ENCODE measurements at places on chromosomes 5 and 9.
A peak's percentile ranks its signal among the peaks of the same experiment; 100 is the strongest.

DNA sequence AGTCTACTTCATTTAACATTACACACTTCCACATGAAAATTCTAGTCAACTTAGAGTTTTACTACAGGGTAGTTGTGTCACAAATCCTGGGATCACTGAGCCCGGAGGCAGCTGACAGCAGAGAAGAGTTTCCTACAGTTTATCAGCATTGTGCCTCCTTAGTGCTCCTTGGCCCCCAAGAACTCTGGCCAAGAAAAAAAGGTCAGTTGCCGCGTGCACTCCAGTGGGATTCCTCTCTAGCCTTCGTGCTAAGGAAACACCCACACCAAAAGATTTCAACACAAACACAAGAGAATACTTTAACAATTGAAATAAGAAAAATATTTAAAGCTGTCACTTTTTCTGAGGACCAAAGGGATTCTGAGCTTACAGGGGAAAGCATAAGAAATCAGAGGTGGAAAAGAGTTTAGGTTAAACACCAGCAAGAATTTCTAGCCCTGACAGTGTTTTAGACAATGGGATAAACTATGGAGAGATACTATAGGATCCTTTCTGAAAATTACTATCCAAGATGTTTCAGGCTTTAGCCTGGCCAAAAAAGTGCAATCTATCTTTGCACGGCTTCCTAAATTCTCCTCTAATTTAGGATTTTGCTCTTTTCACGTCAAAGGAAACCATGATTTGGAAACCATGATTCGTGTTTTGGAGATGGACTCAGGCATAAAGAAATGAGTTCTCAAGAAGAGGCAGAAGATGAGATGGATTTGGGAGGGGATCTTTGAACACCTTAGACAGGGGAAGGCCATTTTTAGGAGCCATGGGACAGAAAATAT lies 606.8 kb downstream of the RAB3C start:
- H3K36me3 ChIP-seq: no peaks in the 10 kb centered on the region
- H3K4me1 ChIP-seq: peaks cover 7% of the 10 kb centered on the region
- H3K4me3 ChIP-seq: no peak overlapping the region

GRCh38 chr5:9954869-9955268 lies 294.8 kb downstream of the ATPSCKMT start:
- DNase-seq: no peak
- no peaks in the 10 kb centered on the region for H3K27me3 ChIP-seq
- H3K4me1 ChIP-seq: no peaks in the 10 kb centered on the region
- H3K27ac ChIP-seq: no peak overlapping the region

- no peaks in the 10 kb centered on the region for H3K27me3 ChIP-seq
- H3K27ac ChIP-seq: no peak overlapping the region
- H3K4me1 ChIP-seq: no peaks in the 10 kb centered on the region
- H3K4me3 ChIP-seq: no peak overlapping the region
- no peak for DNase-seq
These were observed 6.0 kb downstream of the CEL start for GRCh38 chr9:133067813-133068212.

DNA sequence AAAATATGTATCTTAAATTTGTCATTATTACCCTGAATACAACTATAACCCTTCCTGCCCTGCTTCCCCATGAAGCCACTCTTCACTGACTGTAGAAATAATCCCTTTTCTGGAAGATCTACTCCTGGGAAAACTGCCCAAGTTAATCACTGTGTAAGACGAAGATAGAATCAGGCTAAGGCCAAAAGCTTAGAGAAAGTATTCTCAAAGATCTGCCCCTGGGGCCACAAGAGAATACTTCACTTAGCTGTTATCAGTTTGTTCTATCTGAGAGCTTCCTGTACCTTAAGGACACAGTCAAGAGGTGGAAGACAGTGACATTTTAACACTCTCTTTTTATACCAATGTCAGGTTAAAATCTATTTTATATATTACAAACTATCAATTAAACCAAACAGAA lies 33.8 kb downstream of the RNF145 start:
- peaks cover 49% of the 10 kb centered on the region for H3K36me3 ChIP-seq
- H3K27me3 ChIP-seq: no peaks in the 10 kb centered on the region
- H3K27ac ChIP-seq: no peak overlapping the region

GRCh38 chr5:92418341-92418740 lies 1035.2 kb upstream of the ARRDC3 start:
- H3K27me3 ChIP-seq: no peaks in the 10 kb centered on the region
- H3K4me3 ChIP-seq: no peak overlapping the region
- DNase-seq: no peak
- H3K27ac ChIP-seq: no peak overlapping the region
- no peaks in the 10 kb centered on the region for H3K36me3 ChIP-seq

DNA sequence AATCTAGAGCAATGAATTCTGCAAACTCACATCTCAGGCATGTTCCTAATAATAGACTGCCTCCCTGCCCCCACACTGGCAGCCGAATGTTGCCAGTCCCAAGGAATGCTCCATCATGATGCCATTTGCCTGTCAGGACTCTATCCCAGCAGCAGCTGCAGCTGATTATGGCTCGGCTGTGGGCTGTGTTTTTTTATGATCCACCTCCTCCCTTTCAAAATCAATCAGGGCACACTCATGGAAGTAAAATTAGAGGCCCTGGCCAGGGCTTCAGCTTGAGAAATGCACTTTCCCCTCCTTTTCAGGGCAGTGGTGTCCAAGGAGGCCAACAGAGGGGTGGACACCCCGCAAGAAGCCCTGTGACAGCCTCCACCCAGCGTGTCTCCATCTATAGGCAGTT lies 176.7 kb upstream of the S1PR3 start:
- H3K4me1 ChIP-seq: no peaks in the 10 kb centered on the region
- no peak overlapping the region for H3K4me3 ChIP-seq
- no peaks in the 10 kb centered on the region for H3K36me3 ChIP-seq
- H3K27ac ChIP-seq: no peak overlapping the region
- no peak for DNase-seq
- H3K27me3 ChIP-seq: peaks cover 41% of the 10 kb centered on the region

DNA sequence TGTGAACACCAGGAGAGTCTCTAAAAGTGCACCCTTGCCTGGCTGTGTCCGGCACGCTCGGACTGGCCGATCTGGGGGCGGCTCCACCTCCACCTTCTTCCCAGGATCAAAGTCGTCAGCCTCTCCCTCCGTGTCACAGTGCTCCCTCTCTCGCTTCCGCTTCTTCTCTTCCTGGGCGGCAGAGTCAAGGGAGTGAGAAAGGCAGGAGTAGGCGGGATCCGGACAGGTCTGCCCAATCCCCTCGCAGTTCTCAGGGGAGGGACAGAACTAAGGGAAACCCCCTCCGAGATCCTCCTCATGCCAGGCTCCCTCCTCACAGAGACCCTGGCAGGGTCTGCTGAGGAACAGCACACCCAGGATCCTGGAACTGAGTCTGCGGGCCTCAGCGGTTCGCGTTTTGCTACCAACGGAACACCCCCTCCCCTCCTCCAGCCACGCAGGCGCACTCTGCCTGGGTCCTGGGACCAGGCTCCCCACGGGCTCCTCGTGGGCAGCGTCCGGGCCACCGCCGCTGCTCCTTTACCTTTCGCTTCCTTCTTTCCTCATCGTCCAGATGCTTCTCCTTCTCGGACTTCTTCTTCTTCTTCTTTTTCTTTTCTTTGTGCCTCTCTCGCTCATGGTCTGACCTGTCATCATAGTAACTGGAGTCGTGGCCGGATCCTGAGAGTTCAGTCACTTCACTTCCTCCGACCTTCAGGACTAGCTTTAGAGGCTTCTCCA lies 1.3 kb downstream of the BRD9 start:
- H3K4me3 ChIP-seq: peak overlapping the region; percentile 92
- peaks cover 34% of the 10 kb centered on the region for H3K4me1 ChIP-seq
- H3K27ac ChIP-seq: peak overlapping the region; percentile 91
- H3K36me3 ChIP-seq: peaks cover 57% of the 10 kb centered on the region

- H3K27ac ChIP-seq: no peak overlapping the region
- DNase-seq: no peak
- no peaks in the 10 kb centered on the region for H3K27me3 ChIP-seq
These were observed 6.4 kb upstream of the C6 start for GRCh38 chr5:41219658-41220269.

DNA sequence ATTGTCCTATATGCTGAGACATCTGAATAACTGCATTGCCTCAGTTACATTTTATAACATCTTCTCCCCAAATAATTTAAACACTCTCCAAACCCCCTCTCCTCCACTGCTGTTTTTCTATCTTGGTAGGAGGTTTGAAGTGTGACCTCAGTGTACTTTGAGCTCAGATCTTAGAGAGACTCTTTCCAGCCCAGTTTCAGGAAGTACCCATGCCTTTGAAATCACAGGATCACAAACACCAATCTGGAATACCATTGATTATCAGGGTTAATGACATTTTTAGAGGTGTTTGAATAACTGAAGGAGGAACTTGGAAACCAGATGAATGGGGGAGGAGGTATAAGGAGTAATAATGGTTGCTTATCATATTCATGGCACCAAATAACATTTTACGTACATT lies 93.2 kb downstream of the GCNT1 start:
- H3K27ac ChIP-seq: no peak overlapping the region
- H3K36me3 ChIP-seq: no peaks in the 10 kb centered on the region
- peaks cover 4% of the 10 kb centered on the region for H3K4me1 ChIP-seq
- peaks cover 21% of the 10 kb centered on the region for H3K27me3 ChIP-seq
- H3K4me3 ChIP-seq: no peak overlapping the region
- no peak for DNase-seq

DNA sequence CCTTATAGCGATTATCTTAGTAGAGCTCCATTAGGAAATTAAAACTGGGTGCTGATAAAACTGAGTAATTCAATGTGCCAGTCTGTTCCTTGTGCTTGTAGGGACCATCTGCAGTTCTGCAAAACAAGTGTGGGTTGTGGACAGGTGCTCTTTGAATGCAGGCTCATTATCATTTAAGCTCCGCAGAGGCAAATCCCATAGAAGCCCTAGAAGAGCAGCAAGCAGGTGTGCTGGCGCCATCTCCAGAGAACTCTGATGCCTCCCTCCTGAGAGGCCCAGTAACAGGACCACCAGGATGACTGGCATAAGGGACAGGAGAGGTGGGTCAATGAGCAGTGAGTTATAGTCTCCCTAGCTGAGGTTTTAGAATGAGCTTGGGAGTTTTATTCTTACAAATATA lies 1342.4 kb upstream of the DMAC1 start:
- no peaks in the 10 kb centered on the region for H3K36me3 ChIP-seq
- no peak for DNase-seq
- no peaks in the 10 kb centered on the region for H3K27me3 ChIP-seq
- no peaks in the 10 kb centered on the region for H3K4me1 ChIP-seq

DNA sequence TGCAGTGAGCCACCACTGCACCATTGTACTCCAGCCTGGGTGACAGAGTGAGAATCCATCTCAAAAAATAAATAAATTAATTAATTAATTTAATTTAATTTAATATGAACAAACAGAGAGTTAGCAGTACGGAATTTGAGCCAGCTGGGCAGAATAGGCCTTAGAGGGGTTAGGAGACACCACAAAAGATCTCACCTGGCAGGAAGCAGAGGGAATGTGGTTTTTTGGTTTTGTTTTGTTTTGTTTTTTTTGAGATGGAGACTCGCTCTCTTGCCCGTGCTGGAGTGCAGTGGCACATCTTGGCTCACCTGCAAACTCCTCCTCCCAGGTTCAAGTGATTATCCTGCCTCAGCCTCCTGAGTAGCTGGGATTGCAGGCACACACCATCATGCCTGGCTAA lies 31.8 kb upstream of the PWWP2A start:
- H3K4me3 ChIP-seq: no peak overlapping the region
- H3K27me3 ChIP-seq: no peaks in the 10 kb centered on the region
- H3K27ac ChIP-seq: no peak overlapping the region

- H3K27me3 ChIP-seq: no peaks in the 10 kb centered on the region
- DNase-seq: no peak
- no peak overlapping the region for H3K27ac ChIP-seq
- H3K4me3 ChIP-seq: no peak overlapping the region
- H3K36me3 ChIP-seq: no peaks in the 10 kb centered on the region
These were observed 207.4 kb downstream of the DAB2IP start for GRCh38 chr9:121858788-121859187.

DNA sequence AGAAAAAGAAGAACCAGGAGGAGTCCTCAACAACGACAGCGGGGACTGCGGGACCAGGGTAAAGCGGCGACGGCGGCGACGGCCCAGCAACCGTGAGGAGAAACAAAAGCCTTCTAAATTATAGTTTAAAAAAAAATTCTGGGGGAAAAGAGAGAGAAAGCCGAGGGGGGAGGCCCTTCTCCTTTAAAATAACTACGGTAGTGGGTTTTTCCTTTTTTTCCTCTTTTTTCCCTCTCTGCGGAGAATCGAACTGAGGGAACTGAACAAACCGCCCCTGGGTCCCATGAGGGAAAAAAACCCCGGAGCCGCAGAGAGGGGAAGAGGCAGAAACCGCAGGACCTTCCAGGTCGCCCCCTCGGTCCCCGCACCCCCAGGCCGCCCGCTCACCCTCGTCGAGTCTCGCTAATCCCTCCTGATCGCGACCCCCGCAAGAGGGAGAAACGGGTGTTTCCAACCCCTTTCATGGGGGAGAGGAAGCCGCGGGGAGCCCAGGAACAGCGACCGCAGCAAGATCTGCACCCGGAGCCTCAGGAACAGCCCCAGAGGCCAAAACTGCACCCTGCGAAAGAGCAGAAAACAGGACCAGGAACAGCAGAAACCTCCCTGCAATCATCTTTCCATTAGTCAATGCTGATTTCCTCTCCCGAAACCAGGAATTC lies 453 bp downstream of the CPEB4 start:
- peaks cover 12% of the 10 kb centered on the region for H3K36me3 ChIP-seq
- H3K4me1 ChIP-seq: peaks cover 59% of the 10 kb centered on the region
- H3K27me3 ChIP-seq: no peaks in the 10 kb centered on the region
- no peak for DNase-seq
- peak overlapping the region; percentile 90 for H3K4me3 ChIP-seq

GRCh38 chr5:109928046-109928445 lies 238.3 kb downstream of the MAN2A1 start:
- no peaks in the 10 kb centered on the region for H3K27me3 ChIP-seq
- no peak overlapping the region for H3K4me3 ChIP-seq
- H3K27ac ChIP-seq: no peak overlapping the region
- H3K36me3 ChIP-seq: peaks cover 1% of the 10 kb centered on the region
- DNase-seq: no peak

- no peaks in the 10 kb centered on the region for H3K27me3 ChIP-seq
- no peak for DNase-seq
- no peak overlapping the region for H3K4me3 ChIP-seq
- no peak overlapping the region for H3K27ac ChIP-seq
- H3K4me1 ChIP-seq: peaks cover 10% of the 10 kb centered on the region
These were observed 34.8 kb upstream of the MAST4 start for GRCh38 chr5:66561256-66561990.

DNA sequence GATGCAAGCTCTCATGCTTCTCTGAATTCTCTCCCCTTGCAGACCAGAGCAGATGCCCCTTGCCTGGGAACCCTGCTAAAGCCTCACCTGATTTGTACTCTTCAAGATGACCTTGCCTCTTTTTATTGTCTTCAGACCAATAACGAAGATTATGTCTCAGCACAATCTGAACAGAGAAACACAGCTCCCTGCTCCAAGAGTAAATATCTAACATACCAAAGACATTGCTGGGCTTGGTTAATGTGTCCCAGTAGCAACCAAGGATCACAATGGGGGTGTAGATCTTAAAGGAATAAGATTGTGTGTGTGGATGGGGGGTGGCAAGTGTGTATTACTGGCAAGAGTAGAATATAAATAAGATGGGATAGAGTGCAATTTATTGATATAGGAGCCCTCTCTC lies 67.6 kb upstream of the LHFPL2 start:
- no peaks in the 10 kb centered on the region for H3K36me3 ChIP-seq
- H3K4me3 ChIP-seq: no peak overlapping the region

- H3K36me3 ChIP-seq: peaks cover 3% of the 10 kb centered on the region
- peaks cover 64% of the 10 kb centered on the region for H3K27me3 ChIP-seq
- no peak overlapping the region for H3K27ac ChIP-seq
- peaks cover 6% of the 10 kb centered on the region for H3K4me1 ChIP-seq
These were observed 4.5 kb upstream of the LMX1B start for GRCh38 chr9:126609191-126609590.
